Right renal pelvis (tissue), 4 donors: ENCODE measurements at places on chromosomes 7 and 10. TPM values are rescaled to one million over a fixed set of nuclear protein-coding genes. Genes with fewer than 3 reads are reported as not detected.

- no peak for DNase-seq
Measured at GRCh38 chr10:122357685-122358084, 16.8 kb upstream of the PLEKHA1 start.

- DNase-seq: no peak
Measured at GRCh38 chr7:22082553-22082885, 136.8 kb upstream of the CDCA7L start.

DNA sequence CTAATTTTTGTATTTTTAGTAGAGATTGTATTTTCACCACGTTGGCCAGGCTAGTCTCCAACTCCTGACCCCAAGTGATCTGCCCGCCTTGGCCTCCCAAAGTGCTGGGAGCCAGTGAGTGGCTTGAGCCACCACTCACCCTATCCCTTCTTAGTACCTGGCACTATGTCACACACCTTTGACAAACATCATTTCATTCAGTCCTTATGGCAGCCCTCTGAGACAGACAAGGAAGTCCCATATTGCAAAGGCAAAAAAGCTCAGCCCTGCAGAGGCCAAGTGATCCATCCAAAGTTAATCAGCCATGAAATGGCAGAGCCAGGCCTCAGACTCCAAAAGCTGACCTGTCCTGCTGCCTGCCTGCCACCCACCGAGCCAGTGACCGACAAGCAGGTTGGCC, 39.9 kb upstream of the ECHDC3 start:
- DNase-seq: no peak

DNA sequence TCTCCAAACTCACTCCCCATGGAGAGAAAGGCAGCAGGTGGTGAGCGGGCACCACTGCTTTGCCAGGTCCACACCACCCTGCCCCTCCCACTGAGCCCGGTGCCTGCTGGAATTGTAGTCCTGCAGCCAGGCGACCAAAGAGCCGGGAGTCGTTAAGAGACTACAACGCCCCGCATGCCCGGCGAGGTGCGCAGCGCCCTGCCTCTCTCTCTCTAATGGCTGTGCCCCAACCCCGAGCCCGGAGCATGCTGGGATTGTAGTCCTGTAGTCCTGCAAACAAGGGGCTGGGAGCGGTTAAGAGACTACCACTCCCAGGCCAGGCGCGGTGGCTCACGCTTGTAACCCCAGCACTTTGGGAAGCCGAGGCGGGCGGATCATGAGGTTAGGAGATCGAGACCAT, 8.1 kb upstream of the ZNF727 start:
- DNase-seq: no peak

DNA sequence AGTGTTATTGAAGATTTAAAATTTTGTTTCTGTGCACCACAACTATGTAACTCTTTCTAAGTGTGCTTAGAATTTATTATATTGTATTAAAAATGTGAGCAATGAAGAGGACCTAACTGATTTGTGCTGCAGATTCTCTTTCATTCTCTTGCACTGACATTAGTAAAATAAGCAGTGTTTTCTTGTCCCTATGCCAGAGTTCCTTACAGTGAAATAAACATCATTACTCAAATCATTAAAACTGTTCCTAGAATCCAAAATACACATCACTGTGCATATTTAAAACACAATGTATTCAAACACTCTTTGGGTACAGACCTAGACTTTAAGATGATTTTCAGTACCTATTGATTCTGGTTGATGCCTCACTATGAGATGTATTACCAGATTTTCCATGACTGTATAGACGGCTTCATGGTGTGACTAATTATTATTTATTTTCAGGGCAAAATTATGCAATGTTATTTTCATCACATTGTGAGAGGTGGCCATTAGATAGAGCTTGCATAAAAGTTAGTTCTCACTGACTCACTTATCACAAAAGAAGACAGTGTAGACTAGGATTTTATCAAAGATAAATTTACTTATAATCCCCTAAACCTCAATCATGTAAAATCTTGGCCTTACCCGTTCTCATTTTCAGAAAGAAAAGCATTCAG, 93.4 kb downstream of the PTPRZ1 start:
- DNase-seq: no peak

The CRHR2 gene
- 0.09 TPM for polyA plus RNA-seq

The BAZ1B gene
- 69.0 TPM for polyA plus RNA-seq

- DNase-seq: no peak
Measured at GRCh38 chr10:26556748-26557640, 118.9 kb downstream of the APBB1IP start.

The TNKS2 gene
- 65.4 TPM for polyA plus RNA-seq

The WEE2 gene
- polyA plus RNA-seq: 0.29 TPM

DNA sequence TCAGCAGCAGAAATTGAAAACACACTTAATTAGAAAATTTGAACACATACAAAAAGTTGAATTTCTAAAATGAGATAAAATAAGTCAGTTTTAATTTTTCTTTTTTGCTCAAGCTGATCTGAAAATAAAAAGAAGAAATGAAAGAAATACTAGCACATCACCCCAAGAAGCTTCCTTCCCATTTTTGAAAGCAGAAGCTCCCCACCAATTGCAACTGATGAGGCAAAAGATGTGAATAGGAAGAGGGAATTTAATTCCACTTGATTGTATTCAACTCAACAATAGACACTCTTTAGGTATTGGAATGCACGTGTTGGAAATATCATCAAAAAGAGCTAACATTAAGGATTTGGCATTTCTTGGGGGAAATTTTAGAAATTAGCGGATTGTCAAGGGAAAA, 175.8 kb downstream of the TRIL start:
- no peak for DNase-seq

The SPDYE1 gene
- polyA plus RNA-seq: 0.52 TPM

- DNase-seq: no peak
Measured at GRCh38 chr7:23011222-23011924, 2.6 kb downstream of the HYCC1 start.

GRCh38 chr10:63582690-63583089, 61.5 kb downstream of the REEP3 start:
- DNase-seq: no peak
